ENCODE measurements at places on chromosomes 7 and 10. TPM values are rescaled to one million over a fixed set of nuclear protein-coding genes. Genes with fewer than 3 reads are reported as not detected.

DNA sequence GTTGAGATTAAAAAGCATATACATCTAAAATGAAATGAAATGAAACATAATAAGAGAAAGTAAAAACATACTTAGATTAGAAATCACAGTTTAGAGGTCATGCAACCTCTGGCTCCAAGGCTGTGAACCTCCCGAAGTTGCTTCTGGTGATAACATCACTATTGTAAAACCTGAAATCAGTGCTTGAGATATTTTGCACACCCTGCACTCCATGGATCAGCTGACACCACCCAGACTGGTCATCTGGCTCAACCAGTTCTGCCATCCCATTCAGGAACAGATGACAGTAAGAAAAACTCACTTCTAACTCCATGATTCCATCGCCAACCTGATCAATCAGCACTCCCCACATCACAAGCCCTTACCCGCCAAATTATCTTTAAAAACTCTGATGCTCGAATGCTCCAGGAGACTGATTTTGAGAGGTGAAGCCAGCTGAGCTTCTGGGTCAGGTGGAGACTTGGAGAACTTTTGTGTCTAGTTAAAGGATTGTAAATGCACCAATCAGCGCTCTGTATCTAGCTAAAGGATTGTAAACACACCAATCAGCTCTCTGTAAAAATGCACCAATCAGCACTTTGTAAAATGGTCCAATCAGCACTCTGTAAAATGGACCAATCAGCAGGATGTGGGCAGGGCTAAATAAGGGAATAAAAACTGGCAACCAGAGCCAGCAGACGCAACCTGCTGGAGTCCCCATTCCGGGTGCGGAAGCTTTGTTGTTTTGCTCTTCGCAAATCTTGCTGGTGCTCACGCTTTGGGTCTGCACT, 162.6 kb upstream of the MAGI2 start:
- no peak for DNase-seq

- DNase-seq: peak; percentile 19
Measured at GRCh38 chr7:31228957-31229356, 111.6 kb downstream of the NEUROD6 start.

DNA sequence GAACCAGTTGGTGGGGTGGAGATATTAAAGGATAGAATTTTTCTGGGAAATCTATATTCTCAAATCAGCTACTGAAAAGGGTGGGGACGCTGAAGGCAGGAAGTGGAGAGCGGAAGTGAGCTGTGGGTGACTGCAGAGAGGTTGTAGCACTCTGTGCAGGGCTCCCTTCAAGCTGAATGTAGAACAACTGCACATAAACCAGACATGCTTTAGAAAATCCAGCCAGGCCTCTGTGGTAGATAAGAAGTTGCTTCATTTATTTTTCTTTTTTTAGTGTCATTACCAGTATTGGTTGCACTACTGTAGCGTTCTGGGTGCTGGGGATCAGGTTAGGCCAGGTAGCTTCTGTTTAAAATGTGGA, 127.8 kb downstream of the CELF2 start:
- no peak for DNase-seq

Gene IGFBP3
- 386 TPM for total RNA-seq

DNA sequence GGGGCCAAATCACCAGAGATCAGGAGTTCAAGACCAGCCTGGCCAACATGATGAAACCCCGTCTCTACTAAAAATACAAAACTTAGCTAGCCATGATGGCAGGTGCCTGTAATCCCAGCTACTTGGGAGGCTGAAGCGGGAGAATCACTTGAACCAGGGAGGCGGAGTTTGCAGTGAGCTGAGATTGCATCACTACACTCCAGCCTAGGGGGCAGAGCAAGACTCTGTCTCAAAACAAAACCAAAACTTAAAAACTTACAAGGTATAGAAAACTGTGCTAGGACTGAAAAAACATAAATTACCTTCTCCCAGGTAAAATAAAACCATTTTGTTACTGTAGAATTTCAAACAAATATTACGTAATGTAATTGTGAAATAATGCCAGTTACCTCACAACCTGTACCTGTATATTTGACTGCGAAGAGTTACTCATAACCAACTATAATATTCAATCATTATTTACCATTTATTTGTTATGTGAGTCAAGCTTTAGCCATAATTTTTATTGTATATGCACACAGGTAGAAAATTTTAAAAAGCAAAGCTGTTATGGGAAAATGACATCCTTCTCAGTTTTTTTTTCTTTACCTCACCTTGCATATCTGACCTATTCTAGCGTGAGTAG, 180.9 kb downstream of the SEMA3A start:
- DNase-seq: no peak

- no peak for DNase-seq
Measured at GRCh38 chr10:14023673-14024328, 306.9 kb downstream of the FRMD4A start.
